T-helper 17 cell (primary cell): ENCODE measurements at places on chromosomes 2 and 18.

DNA sequence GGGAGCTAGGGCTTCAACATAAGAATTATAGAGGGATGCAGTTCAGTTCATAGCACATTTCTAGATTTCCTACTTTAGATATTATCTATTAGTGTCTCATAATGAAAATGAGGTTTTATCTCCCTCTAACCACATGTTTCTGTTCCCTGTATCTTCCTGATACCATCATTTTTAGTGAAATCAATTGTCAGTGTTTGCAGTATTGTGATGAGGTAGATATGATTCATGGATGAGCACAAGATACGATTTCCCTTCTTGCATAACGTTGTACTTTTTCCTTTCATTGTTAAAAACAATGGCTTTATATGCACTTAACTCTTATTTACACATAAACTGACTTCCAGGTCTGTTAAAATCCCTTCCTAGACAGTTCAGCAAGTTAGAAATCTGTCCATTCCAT lies 211.4 kb downstream of the ZBTB7C start:
- no peak for DNase-seq

DNA sequence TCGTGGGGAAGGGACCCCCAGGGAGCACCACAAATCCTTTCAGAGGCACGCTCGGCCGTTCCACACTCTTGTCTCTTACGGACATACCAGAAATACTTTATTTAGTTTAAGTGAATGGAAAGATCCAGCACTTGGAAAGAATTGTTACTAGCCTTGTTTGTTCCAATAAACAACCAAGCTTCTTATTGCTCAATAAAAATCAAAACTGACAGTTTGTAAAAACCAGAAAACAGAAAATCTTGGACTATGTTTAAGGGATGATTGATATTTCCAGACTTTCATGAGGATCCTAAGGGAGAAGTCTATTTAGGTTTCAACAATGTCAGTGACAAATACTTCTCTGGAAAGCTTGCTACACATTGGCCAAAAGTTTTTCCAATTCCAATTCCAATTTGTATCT lies 31.6 kb upstream of the CCBE1 start:
- DNase-seq, result no peak

GRCh38 chr2:225055714-225056113 lies 13.4 kb upstream of the DOCK10 start:
- DNase-seq, result no peak

- DNase-seq, result no peak
Measured at GRCh38 chr2:63078852-63079606, 28.4 kb downstream of the OTX1 start.

GRCh38 chr2:36902385-36903120 lies 63.8 kb downstream of the STRN start:
- DNase-seq, result no peak

GRCh38 chr18:9211955-9212354 lies 75.4 kb downstream of the ANKRD12 start:
- no peak for DNase-seq

- no peak for DNase-seq
Measured at GRCh38 chr2:74420006-74420405, 1.4 kb downstream of the C2orf81 start.

DNA sequence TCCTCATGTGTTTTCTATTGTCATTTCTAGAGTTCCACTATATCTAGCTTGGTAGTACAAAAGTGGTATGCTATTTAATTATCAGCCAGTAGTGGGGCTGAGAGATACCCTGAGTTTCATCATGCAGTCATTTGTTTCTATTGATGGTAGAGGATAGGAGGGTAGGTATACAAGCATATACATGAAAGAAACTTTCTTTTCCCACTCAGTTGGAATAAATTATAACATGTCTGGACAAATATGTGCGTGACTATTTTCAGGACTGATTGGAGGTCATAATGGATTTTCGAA lies 633.2 kb downstream of the NRXN1 start:
- DNase-seq, result no peak

GRCh38 chr2:213353419-213353818 lies 69.2 kb downstream of the SPAG16 start:
- no peak for DNase-seq

DNA sequence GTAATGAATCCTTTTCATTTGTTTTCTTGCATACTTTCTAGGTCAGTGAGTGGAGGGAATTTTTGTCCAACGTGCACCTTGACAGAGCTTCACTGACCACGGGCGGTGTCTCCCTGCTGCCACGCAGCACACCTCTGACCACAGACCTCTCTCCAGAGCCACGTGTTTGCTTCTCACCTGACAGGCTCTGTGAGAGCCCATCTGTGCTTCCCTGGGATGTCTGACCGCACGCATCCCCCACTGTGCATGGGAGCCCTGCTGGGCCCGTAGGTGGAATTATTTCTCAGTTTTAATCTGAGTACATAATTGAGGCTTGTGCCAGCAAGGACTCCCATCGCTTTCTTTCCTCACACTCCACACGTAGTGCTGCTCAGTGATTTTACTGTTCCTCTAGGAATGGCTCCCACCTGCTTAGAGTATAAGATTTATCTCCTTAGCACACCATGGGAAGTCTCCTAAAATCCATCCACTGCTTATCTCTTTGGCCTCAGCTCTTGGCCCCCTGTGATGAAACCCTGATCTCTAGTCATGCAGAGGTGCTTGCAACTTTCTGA lies 482.6 kb downstream of the TSN start:
- DNase-seq, result no peak

DNA sequence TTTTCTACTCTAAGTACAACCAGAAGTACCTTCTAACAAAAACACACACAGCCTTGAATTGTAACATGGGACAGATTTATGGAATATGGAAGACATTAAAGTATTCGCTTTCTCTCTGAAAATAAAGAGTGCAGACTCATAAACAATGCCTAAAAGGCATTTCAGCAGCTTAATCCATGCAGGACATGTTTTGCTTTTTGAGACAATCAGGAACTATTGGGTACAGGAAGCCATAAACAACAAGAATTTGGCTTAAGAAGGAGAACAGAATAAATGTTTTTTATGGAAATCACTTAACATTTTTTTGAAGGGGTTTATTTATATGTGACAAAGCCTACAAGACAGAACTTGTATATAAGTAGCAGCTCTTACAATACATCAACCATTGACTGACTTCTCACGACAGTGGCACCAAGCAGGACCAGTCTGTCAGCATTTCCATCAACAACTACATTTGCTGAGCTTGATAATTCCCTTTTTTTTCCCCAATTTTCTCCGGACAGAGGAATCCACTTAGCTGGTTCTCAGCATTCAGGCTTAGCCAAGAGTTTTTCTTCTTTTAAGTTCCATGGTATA lies 140.1 kb downstream of the EXOC6B start:
- no peak for DNase-seq

- DNase-seq, result no peak
Measured at GRCh38 chr2:64213532-64214275, 69.5 kb upstream of the PELI1 start.

DNA sequence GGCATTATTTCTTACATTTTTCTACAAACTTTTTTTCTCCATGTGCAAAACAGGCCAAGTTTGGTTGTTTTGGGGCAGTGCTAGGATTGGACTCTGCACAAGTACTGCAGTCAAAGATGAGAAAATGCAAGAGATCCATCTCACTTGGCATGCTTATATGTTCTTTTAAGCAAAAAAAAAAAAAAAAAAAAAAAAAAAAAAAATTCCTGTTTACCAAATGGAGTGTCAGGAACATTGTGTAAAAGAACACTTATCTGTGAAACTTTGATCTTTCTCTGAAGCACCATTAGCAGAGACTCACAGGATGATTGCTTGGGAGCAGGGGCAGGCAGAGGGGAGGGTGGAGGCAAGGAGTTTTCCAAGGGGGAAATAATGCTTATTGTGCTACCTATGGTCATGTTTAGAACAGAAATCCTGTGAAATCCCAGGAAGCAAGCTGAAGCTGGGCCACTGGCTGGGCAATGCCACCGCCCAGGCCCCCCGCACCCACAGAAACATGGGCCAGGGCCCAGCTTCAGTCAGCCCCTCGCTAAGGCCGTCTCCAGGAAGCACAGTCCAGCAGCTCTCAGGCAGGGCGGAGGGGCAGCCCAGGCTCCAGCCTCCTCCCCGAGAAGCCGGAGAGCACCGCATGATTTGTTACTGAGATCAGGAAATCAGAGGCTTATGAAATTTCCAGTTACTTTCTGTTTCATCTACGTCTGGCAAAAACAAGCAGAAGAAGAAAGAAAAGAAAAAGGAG lies 229.4 kb downstream of the ZNF516 start:
- DNase-seq, result no peak

DNA sequence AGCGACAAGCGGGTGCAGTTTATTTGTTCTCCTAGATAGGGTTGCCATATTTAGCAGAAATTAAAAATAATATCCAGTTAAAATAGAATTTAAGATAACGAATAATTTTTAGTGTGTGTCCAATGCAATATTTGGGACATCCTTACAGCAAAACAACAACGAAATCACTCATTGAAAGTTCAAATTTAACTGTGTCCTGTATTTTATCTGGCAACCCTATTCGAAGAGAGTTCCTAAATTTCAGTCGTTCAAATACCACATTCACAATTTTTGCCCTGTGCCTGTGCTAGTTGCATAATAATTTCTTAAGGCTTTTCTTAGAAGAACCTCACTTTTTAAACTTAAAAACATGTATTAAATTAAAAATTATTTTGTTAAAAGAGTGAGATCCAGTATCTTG lies 664 bp downstream of the DGUOK start:
- no peak for DNase-seq

- DNase-seq, result no peak
Measured at GRCh38 chr18:5890331-5891183, 4.8 kb downstream of the TMEM200C start.

DNA sequence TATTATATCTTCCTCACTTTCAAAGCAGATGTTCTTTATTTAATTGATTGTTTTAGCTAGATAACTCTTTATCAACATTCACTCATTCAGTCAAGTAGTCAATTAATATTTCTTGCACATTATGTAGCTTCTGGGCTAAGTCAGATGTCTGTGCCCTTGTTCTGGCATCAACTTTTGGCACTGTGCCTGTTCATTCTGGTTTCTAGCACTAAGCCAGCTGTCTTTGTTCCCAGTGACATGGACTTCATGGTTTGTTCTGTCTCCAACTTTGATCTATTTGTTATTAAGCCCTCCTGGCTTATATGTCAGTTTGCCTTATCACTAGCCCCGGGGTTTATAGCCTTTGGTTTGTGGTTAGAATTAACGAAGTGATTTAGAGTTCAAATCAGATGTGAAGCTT lies 247.9 kb upstream of the SYT4 start:
- no peak for DNase-seq

DNA sequence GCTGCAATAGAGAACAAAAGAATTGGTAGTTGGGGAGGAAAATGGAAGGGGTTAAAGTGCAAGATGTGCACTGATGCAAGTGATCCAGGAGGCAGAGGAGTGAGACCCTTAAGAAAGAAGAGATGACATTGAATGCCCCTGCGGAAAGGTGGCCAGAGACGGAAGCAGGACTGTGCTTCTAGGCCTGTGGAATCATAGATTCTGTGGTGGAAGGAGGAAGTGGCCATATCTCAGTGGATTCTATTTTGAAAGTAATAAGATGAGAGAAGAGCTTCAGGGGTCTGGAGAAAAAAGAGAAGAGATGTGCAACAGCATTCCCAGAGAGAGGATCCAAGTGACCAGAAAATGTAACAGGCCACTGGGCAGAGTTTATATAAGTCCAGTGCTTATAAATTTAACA lies 18.6 kb upstream of the GYPC start:
- no peak for DNase-seq

- no peak for DNase-seq
Measured at GRCh38 chr2:159199761-159200465, 86.6 kb downstream of the WDSUB1 start.

- no peak for DNase-seq
Measured at GRCh38 chr2:214992911-214993310, 145.5 kb downstream of the ABCA12 start.

GRCh38 chr2:7117076-7117475 lies 199.9 kb downstream of the RNF144A start:
- no peak for DNase-seq

- DNase-seq, result no peak
Measured at GRCh38 chr18:49630246-49630699, 68.4 kb downstream of the LIPG start.

DNA sequence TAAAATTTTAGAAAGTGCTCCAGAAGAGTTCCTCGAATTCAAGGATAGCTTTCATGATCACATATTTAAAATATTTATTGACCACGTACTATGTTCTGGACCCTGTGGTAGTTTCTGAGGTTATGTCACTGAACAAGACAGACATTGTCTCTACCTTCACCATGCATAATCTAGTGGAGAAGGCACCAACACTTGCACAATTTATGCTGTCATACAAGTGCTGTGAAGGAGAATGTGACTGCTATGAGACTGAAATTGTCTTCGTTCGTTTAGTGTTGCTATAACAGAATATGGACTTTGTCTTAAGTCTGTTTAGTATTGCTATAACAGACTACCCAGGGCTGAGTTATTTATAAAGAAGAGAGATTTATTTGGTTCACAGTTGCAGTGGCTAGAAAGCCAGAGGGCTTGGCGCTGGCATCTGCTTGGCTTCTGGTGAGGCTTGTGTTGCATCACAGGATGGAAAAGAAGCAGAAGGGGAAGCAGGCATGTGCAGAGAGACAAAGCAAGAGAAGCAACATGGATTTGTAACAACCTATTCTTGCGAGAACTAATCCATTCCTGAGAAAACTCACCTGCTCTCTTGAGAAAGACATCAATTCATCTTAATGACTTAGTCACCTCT lies 50.0 kb upstream of the RFX8 start:
- no peak for DNase-seq

DNA sequence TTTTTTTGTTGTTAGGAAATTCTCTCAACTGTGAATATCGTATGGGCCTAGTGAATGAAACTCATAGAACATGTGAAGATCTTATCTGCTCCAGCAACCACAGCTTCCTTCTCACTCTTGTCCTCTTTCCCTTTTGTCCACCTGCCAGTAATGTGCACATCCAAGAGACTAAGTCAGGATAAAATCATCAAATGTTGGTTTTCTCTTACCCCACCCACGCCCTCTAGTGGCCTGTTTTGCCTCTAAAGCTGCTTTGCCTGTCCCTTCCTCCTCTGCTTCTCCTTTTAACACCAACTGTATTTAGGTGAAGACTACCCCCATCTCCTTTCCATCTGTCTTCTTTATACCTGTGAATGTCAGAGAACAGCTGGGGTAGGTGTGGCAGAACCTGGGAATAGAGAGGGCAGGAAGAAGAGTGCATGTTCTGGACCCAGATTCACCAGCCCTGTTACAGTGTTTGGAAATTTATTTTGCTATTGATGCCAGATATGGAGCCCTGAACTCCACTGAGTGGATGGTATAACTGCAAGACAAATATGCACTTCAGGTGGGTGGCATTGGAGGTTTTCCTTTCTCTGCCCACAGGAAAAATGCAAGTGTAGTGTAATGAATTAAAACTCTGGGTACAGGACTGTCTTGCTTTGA lies 8.4 kb upstream of the MGAT5 start:
- peak; percentile 52 for DNase-seq

DNA sequence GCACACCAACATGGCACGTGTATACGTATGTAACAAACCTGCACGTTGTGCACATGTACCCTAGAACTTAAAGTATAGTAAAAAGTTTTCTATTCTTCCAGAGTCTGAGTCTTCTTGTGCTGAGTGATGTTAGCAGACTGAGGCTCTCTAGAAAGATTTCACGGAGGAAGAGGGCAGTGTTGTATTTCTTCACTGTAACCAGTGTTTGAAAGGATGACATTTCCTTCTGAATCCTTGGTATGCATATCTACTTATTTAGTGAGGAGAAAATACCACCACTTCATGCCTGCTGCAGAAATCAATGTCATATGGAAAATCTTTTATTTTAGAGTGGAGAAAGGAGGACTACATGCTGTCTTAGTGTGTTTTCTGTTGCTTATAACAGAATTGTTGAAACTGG lies 357.1 kb downstream of the CCDC85A start:
- no peak for DNase-seq

- DNase-seq, result no peak
Measured at GRCh38 chr2:202278036-202278760, 12.6 kb downstream of the NOP58 start.

- DNase-seq, result no peak
Measured at GRCh38 chr2:222468346-222468745, 44.0 kb downstream of the SGPP2 start.
